NCI-H1417 (cell line): ENCODE measurements at places on chromosomes 6 and 20.

- DNase-seq, result no peak
These were observed 435 bp downstream of the ZSWIM3 start for GRCh38 chr20:45857882-45858216.

DNA sequence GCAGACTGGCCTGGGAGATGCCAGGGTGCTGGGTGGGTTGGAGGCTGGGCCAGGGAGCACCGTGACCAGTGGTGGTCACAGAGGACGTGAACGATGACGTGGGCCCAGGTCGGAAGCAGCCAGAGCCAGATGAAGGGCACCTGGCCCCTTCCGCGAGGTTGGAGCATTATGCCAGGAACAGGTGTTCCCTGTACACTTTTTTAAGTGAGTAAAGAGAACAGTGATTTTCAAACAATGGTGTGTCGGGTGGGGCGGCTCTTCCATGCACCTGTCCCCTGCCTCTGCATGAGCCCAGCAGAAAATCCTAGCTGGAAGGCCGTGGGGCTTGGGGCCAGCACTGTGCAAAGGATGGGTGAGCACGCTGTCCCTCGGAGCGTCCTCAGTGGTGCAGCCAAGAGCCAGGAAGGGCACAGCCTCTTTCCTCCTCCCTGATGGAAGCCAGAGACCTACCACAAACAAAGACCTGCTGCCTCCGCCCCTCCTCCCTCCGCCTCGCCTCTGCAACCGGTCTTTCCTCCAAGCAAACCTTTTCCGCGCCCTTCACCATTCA lies 350.5 kb downstream of the ZFAND3 start:
- DNase-seq, result peak; percentile 94

DNA sequence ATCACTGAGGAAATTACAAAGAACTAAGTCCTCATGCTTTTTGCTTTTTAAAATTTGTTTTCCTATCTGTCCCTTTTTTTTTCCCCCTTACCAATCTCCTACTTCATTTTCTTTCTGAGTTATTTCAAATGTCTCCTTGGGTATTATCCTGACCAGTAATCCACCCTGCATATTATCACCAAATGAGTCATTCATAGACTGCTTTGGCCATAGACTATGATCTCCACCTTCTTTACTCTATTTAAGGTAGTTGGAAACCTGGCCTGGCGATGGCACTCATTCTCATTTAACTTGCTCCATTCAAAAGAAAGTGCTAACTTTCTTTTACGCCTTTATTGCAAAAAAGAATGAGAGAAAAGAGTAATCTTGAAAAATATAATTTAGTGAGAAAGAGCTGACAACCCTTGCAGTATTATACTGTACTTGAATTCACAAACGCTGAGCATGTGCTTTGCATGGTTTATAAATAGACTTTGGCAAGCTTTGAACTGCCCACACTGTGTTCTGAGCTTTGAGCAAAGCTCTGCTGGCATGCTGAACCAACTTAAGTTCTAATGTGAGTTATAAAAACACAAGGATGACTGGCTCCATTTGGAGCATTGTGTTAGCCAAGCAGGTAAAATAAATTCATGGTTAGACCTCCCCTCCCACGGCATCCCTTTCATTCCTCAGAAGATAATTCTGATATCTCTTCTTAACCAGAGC lies 198.9 kb downstream of the NKAIN2 start:
- DNase-seq, result no peak

DNA sequence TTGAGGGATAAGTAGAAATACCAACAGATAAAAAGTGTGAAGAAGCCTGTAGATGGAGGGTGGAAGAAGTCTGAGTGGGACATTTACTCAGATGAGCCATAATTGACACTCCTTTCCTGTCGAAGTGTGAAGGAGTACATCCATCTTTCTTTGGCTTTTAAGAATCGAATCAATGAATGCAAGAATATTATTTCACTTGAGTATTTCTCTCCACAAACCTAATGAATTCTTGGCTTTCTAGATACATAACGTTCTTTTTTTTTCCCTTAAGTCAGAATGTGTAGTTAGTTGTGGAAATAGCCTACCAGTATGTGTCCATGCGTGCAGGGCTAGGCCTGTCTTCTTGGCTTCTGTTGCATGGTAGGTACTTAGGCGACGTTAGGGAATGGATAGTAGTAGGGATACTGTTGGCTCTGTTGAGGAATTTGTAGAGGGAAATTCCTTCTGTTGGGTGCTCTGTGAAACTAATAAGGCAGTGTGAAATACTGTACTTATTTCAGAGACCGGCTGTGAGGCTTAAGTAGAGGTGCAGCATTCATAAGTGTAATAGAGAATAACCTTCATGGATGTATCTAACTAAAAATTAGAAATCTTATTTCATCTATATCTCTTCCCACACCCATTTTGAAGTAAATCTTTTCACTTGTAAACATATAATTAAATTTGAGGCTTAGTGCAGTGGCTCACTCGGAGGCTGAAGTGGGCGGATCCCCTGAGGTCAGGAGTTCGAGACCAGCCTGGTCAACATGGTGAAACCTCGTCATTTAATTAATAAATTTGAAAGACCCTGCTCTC lies 1.5 kb downstream of the RPS18 start:
- no peak for DNase-seq

GRCh38 chr6:10908228-10908627 lies 21.4 kb downstream of the SYCP2L start:
- no peak for DNase-seq

GRCh38 chr20:50655311-50655880 lies 35.9 kb downstream of the RIPOR3 start:
- no peak for DNase-seq

- no peak for DNase-seq
These were observed 67.7 kb upstream of the NOTCH4 start for GRCh38 chr6:32291543-32291942.

- DNase-seq, result no peak
These were observed 74.5 kb downstream of the MACROD2 start for GRCh38 chr20:14069796-14070195.

- no peak for DNase-seq
These were observed 33.5 kb upstream of the DLGAP4 start for GRCh38 chr20:36272547-36273220.

- DNase-seq, result no peak
These were observed 235.7 kb upstream of the ZNF217 start for GRCh38 chr20:53829255-53829723.

DNA sequence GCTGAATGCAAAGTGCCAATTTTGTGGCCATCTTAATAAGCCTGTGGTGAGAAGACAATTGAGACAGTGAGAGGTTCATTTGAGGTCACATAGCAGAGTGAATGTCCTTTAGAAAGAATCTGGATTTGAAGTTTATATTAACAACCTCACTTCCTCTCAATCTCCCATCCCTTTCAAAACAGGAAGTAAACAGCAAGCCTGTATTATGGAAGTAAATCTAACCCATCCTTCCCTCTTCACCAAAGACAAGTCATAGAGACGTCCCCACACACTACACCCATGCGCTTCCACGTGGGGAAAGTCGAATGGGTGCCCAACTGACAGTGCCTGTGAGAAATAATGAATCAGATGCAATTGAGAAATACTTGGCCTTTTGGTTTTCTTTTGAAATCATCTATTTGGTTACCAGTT lies 28.8 kb upstream of the CCND3 start:
- DNase-seq, result no peak

- DNase-seq, result no peak
These were observed 197.1 kb downstream of the EPHA7 start for GRCh38 chr6:93222071-93222851.

DNA sequence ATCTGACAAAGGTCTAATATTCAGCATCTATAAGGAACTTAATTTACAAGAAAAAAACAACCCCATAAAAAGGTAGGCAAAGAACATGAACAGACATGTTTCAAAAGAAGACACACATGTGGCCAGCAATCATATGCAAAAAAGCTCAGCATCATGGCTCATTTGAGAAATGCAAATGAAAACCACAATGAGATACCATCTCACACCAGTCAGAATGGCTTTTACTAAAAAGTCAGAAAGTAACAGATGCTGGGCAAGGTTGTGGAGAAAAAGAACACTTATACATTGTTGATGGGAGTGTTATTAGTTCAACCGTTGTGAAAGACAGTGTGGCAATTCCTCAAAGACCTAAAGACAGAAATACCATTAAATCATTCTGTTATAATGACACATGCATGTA lies 289.9 kb upstream of the MMS22L start:
- DNase-seq, result no peak

DNA sequence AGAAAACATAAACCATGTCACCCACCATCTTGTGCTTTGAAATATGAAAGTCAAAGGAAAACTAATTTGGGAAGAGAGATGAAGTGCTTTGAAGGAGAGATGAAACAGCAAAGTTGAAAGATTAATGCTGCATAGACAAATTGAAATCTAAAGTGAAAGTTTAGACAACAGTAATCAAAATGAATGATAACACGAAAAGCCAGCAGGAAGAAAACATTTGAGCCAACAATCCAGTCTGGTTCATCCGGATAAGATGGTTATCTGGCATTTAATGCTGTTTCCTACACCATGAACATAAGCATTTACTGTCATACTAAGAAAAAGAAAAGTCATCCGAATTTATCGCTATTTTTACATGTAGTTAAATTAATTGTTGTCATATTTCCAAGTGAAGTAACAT lies 595 bp downstream of the HAO1 start:
- no peak for DNase-seq

- DNase-seq, result no peak
These were observed 17.5 kb downstream of the TMX4 start for GRCh38 chr20:8002056-8002455.

DNA sequence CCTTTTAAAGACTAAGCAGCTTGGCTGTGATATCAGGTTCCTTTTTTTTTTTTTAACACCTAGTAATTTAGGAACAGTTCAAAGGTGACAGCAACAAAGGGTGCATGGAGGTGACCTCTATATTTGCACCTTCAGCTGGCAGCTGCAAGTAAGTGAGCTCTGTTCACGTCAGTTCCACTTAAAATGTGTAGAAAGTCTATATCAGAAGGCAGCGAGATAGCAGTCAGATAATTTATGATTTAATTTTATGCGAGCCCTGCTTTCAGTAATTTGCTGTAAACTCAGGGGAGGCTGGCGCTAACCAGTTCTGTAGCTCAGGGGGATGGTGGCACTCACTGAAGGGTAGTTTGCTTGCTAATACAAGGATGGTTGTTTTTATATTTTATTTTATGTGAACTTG lies 602.8 kb upstream of the MMS22L start:
- DNase-seq, result peak; percentile 71

DNA sequence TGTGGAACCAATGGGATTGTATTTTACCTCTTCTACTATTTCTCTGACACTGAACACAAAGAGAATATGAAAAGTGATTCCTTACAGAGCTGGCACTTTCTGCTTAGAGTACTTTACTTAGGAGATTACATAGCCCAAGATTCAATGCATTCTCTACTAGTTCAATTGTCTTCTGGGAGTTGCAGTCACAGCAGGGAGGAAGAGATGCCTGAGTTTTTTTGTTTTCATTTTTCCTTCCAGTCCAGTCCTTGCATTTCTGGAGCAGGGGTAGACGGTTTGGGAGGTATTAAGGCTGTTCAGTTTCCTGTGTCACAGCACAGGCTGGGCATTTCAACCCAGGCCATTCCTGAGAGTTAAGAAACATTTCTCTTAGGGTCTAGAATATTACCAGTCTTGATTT lies 42.0 kb upstream of the SLC2A12 start:
- DNase-seq, result no peak
